ENCODE measurements at places on chromosomes 16 and 17. TPM values are rescaled to one million over a fixed set of nuclear protein-coding genes. Genes with fewer than 3 reads are reported as not detected.

GRCh38 chr16:25109643-25110042 is 1.9 kb upstream of the LCMT1 start:
- DNase-seq, result no peak

ZG16B gene
- 0.65 TPM for polyA plus RNA-seq

DNA sequence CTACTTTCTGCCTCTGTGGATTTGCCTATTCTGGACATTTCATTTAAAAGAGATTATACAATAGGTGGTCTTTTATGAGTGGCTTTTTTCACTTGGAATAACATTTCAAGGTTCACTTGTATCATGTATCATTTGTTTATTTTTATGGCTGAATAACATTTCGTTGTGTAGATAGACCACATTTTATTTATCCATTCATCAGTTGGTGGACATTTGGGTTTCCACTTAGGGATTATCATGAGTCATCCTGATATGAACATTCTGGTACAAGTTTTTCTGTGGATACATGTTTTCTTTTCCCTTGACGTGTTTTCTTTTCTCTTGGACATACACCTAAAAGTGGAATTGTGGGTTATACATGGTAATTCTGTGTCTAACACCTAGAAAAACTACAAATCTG is 25.3 kb downstream of the PRSS54 start:
- DNase-seq, result no peak

DNA sequence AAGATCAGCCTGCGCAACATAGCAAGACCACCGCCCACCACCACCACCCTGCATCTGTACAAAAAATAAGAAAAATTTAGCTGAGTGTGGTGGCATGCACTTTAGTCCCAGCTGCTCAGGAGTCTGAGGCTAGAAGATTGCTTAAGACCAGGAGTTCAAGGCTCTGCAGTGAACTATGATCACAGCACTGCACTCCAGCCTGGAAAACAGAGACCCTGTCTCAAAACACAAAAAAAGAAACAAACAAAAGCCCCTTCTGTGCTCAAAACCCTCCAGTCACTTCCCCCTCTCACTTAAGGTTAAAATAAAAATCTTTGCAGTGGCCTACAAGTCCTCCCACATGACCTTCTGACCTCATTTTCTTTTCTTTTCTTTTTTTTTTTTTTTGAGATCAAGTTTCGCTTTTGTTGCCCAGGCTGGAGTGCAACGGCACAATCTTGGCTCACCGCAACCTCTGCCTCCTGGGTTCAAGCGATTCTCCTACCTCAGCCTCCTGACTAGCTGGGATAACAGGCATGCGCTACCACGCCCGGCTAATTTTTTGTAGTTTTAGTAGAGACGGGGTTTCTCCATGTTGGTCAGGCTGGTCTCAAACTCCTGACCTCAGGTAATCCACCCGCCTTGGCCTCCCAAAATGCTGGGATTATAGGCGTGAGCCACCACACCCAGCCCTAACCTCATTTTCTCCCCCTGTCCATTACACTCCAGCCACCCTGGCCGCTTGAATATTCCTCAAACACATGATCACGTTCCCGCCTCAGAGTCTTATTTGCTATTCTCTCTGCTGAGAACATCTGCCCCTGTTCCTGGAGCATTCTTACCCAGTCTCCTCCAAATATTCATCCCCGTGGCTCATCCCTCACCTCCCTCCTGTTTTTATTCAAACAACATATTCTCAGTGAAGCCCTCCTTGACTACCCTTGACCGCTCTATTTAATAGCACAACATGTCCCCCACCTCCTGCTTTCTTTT is 126.6 kb upstream of the MED13 start:
- DNase-seq, result no peak

DNA sequence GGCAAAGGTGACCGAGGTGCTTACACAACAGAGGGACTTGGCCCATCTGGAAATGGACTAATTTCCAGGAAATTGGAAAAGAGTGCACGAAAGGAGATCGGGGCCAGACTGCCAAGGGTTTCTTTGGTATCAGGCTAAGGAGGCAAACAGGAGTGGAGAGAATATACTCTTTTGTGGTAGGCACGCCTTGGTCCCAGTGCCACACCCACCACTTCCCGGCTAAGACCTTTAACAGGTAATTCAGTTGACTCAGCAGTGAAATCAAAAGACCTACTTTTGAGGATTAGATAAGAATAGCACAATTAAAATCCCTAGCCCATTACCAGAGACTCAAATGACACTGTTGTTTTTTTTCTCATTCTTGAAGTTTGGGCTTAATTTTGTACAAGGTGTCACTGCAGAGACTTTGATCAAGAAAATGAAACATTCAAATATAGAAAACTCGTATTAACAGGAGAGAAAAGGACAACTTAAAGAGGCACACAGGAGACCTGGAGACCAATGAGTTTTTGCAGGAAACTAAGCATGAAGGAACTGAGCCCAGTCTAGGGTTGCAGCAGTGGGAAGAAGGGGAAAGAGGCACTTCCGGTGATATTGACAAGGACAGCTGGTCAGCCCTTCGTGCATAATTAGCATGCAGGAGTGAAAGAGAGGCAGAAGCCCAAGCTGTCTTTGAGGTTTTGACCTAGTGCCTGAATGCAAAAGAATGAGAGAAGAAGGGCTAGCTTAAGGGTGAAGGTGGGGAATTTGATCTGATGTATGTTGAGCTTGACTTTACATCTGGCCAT is 265.5 kb upstream of the CCL2 start:
- DNase-seq, result no peak

SLFN14 gene
- not detected for polyA plus RNA-seq

DNA sequence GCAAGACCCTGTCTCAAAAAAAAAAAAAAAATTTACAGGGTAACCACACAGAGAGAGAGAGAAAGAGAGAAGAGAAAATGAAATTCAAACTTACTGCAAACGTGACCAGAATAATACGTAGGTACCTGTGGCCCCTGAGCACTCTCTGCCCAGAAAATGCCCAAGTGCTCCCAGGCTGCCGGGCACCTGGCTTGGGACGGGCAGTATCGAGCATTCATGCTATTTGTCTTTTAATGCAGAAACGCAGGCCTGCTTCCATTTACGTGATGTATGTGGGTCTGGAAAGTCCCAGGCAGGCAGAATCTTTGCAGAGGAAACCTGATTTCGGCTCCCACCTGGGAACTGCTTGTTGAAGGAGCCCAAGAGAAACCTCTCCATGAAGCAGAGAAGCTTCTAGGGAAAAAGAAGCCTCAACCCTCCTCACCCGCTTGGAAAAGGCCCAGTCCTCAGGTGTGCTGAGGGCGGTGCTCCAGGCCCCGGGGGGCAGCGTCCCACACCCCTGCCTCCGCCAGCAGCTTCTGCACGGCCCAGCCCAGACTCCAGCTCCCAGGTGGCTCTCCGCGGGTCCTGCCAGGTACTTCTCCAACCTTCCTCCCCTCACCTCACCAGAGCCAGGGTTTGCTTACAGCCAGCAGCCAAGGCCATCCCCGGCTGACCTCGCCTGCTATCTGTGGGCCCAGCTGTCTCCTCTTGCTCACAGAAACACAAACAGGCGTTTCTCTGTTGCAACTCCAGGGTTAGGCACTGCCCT is 14.0 kb downstream of the RPH3AL start:
- peak; percentile 90 for DNase-seq

DNA sequence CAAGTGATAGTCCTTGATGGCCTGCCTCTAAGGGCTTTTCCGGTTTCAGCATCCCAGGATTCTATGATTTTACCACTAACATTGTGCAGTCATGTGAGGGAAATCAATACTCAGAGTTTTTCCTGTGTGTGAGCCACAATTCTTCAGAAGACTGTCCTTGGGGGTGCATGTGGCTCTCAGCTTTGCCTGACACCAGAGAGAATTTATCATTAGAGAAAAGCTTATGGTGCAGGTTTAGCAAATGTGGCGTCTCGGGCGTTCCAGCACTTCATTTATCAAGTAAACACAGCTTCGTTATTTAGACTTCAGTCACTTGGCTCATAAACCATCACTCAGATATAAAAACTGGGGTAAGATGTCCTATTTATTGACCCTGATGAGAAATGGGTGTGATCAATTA is 62.8 kb downstream of the SPACA3 start:
- no peak for DNase-seq

ATP2A1 gene
- 0.49 TPM for polyA plus RNA-seq

GRCh38 chr16:35636480-35637230 is 2177.2 kb downstream of the TP53TG3F start:
- no peak for DNase-seq

LRRC37B gene
- 8.2 TPM for polyA plus RNA-seq

DNA sequence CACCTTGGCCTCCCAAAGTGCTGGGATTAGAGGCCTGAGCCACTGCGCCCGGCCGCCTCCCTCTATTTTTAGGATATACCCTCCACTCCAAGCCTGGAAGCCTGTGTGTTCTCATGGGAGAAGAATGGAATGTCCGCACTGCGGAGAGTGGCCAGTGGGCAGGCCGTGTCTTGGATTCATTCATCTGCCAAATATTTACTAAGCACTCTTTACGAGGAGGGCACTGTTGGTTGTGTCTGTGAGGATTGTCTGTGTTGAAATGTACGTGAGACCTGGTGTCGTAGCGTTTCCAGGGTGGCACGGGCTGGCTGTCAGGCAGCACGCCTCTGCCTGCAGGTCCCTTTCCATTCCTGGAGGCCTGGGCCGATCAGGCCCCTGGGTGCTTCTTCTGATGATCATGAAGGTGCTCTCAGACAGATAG is 19.2 kb downstream of the PGS1 start:
- no peak for DNase-seq
